ENCODE measurements at places on chromosomes 11 and 22.

DNA sequence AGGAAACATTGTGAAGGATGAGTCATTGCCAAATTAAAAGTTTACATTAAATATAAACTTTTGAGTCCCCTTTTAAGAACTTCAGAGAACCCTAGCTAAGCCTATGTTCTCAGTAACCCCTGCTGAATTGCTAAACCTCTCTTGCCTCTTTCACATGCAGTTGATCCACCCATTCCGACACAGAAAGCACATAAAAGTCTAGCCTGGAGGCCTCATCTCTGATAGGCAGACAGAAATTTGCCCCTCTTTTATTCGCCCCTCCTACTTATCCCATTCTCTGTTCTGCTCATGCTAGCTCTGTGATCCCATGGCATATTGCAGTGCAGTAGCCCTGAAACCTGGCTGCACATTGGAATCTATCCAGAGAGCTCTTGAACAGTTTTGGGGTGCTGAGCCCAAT, 58.2 kb upstream of the PDE3B start:
- DNase-seq, result no peak

DNA sequence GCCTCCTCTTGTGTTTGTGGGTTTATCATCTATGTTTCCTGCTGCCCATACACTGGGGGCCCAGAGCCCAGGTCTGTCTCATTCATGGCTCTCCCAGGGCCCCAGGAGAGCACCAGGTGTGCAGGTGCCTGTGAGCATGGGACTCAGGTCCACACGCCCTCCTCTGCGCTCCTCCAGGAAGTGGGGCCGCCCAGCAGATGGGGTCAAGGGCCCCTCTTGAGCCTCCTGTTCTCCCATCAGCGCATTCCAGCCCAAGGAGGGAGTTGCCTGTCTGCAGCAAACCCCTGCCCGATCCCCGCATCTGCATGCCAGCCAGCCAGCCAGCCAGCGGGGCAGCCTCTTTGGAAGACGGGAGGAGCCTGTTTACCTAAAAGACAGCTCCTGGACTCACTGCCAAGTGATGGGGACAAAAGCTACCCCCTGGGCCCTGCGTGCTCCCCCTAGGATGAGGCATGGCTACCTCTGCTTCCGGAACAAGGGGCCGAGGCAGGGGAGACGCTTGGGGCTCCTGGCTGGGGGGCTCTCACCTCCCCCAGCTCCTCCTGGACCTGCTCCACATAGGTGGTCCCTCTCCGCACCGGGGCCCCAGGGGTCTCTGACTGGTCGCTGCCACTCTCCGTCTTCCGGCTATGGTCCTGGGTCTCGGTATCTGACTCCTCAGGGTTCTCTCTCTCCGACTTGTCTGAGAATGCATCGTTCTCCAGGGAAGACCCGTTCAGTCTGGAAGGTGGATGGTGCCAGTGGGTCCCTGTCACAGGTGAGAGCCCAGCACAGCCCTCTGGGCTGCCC, 49.7 kb upstream of the CARS1 start:
- no peak for DNase-seq

- DNase-seq, result no peak
Measured at GRCh38 chr22:45073064-45073463, 63.3 kb upstream of the PHF21B start.

DNA sequence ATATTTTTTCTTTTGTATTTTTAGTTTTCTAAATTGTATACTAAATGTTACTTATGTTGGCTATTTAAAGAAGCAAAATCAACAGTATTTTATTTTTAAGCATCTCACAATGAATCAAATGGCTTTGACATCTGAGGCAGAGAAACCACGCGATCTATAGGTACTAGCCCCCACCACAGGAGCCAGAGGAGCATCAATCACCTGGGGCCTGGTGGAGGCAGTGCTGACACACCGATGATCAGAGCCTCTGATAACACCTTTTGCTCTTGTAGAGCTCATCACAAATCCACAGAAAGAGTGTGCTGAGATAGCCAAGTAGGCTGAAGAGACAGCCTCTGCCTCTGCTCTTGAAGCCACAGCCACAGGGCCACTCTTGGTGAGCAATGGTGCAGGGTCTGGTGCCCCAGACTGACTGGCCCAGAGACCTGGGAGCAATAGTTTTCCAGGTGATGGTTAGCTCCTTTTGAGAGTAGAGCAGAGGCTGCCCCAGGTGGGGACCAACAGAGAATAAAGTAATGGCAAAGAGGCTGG, 25.2 kb downstream of the HIRA start:
- no peak for DNase-seq

- no peak for DNase-seq
Measured at GRCh38 chr22:47396105-47396504, 633.7 kb downstream of the TBC1D22A start.

DNA sequence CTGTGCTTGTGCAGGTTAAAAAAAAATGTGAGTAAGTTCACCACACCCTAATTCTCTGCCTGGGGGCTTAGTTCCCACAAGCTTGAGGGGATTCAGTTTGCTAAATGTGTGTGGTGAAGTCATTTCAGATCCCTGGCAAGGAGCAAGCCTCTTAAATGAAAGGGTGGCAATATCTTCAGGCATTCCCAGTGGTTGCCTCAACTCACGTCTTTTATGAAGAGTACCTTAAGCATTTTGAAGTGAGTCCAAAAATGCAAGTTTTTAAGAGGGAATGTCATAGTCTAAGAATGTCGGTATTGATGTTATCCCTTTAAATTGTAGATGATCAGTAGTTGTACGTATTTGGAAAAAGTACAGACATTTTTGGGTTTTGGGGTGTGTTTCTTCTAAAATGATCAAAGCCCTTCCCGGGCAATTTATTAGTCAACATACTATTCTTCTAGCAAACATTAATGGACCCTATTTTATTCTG, 4.9 kb downstream of the TCP11L1 start:
- DNase-seq, result no peak

DNA sequence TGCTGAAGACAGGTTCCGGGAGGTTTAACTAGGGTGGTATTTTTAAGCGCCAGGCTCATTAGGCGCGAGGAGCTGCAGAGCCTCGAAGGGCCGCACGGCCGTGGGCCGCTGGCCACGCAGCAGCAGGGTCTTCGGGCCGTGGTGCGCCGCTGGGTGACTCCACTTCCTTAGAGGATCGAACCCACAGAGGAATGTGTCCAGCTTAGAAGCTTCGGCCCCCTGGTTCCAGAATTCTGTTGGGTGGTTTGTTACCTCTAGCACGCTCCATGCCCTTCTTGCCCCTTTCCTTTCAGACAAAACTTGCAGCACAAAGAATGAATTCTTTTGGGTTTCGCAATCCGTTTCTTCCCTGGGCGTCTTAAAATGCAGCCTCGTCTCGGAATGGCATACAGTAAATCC, 773 bp upstream of the PATL1 start:
- DNase-seq, result no peak

- DNase-seq, result no peak
Measured at GRCh38 chr22:33116841-33117547, 58.8 kb upstream of the SYN3 start.

- no peak for DNase-seq
Measured at GRCh38 chr11:41306431-41306830, 153.0 kb downstream of the LRRC4C start.

DNA sequence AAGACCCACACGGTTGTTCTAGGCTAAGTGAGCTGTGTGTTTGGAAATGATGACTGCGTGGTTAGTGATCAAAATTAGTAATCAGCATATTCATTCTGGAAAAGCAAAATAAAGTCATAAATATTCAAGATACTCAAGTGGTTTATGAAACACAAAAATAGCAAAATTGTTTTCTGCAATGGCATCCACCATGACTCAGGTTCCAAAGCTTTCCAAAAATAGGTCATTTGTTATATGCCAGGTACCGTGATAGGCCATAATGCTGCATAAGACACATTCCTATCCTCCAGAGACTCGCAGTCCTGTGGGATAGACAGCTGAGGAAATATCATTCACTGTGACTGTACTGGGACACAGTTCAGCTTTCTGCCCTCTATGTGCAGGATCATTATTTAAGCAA, 2.4 kb upstream of the ATL3 start:
- DNase-seq, result no peak

- DNase-seq, result no peak
Measured at GRCh38 chr11:59782080-59782479, 26.9 kb downstream of the STX3 start.

GRCh38 chr11:116300232-116300631, 472.6 kb downstream of the BUD13 start:
- DNase-seq, result no peak

DNA sequence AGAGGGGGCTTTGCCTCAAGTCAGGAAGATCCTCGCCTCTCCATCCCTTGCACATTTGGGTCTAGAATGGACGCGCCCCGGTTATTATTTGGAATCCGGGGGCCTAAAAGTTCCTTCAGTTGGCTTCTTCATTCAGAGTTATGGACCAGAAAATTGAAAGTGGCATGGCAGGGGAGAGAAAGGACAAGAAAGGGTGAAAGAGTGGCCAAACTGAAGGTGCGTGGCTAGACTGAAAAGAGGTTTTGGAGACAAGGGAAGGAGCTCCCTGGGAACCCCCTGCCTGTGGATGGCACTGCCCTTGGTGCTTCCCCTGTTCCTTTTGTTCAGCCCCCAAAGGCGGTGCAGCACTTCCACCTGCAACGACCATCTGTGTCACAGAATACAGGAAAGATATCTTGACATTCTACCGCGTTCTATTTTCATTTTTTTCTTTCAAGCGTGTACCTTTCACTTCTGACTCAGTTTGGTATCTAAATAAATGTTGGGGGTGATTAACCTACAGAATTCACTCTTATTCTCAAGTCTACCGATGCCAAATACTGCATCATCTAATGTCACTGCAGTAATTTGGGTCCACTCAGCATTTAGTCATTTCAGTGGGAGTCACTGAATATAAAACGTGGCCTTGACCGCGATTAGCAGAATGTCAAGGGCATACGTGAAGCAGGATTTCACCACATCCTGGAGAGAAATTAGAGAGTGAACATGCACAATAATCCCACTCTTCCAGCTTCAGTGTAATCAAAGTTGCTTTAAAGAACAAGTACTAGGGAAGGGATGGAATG, 88.1 kb upstream of the ARHGAP32 start:
- DNase-seq, result no peak

DNA sequence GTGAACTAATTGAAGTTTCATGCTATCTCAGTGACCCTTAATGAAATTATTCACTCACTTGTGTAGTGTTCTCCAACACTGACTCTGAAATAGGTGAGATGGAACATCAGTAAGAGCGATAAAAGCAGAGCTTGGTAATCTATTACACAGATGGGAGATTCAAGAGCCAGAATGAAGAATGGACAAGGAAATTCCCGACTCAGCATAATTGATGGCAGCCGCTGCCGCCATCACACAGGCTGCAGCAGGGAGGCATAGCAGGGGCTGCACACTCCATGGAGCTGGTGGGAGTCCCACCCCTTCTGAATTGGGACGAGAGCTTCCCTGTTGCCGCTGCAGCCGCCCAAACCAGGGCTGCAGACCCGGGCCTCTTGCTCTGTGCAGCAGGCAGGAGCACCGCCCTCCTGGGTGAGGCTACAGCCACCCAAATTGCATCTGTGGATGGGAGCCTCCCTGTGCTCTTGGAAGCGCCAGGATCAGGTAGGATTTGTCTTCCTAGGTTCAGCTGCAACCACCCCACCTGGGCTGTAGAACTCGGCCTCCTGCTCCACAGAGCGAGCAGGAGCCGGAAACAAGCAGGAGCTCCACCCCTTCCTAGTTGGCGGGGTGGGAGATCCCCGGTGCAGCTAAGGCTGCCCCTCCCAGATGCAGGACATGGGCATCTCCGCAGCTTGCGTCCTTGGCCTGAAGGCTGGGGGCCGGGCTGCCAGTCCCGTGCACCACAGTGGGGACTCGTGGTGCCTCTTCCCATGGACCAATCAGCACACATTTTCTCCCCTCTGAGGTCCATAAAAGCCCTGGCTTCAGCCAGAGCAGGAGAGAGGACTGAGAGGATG, 535.1 kb upstream of the LUZP2 start:
- DNase-seq, result no peak

All from esophagus squamous epithelium (tissue), 5 donors.